ENCODE measurements at places on chromosomes 7 and 10.

- peak; percentile 54 for DNase-seq
Measured at GRCh38 chr10:88582806-88583583, at the start of gene RNLS. TSS of gene RNLS (minus strand) at chr10:88583318.

GRCh38 chr7:136728945-136729344 lies 139.5 kb upstream of the CHRM2 start:
- DNase-seq = no peak

DNA sequence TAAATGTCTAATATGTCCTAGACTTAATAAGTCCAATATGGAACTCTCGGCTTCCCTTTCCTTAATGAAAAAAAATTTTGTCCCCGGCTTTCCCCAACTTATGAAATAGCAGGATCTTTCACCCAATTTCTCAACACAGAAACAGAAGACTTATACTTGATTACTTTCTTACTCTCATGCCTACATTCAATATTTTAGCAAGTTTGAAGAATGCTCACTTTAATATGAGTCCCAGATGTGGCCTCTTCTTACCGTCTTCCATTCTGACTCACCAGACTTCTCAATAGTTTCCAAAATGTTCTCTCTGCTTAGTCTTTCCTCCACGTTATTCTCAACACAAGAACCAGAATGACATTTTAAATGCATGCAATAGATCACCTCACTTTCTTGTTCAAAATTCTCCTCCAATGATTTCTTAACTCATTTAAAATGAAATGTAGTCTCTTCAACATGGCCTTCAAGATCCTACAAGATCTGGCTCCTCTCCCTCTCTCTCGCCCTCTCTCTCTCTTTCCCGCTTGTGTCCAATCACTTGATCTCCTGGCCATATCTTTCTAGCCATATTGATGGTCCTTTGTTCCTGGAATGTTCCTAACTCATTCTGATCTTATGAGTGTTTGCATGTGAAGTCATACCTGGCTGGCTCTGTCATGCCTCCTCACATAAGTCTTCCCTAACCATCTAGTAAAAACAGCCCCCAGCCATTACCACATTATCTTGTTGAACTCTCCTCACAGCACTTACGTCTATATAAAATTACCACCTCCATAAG lies 119.7 kb upstream of the FAM3C start:
- no peak for DNase-seq

GRCh38 chr7:47253650-47254080 lies 328.2 kb downstream of the TNS3 start:
- peak; percentile 23 for DNase-seq

DNA sequence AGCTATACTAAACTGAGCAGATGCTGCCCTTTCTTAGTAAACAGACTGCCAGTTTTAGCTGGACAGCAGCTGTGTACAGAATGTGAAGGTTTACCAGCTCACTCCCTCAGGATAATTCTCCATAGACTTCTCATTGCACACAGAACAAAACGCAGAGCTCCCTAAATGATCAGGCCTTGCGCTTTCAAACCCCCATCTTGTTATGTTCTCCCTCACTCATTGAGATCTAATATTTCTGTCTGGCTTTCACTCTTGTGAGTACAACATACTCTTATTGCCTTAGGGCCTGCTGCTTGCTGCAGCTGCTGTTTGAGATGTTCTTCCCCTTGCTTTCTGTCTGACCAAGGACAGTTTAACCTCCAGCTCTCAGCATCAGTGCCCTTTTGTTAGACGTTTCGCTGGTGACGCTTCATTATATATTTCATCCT lies 17.3 kb downstream of the VWDE start:
- DNase-seq = no peak

GRCh38 chr7:80600046-80600445 lies 38.4 kb upstream of the CD36 start:
- DNase-seq = no peak

GRCh38 chr10:113221756-113222168 lies 271.7 kb downstream of the TCF7L2 start:
- DNase-seq = no peak

GRCh38 chr10:125262409-125262808 lies 102.0 kb upstream of the CTBP2 start:
- DNase-seq = no peak

DNA sequence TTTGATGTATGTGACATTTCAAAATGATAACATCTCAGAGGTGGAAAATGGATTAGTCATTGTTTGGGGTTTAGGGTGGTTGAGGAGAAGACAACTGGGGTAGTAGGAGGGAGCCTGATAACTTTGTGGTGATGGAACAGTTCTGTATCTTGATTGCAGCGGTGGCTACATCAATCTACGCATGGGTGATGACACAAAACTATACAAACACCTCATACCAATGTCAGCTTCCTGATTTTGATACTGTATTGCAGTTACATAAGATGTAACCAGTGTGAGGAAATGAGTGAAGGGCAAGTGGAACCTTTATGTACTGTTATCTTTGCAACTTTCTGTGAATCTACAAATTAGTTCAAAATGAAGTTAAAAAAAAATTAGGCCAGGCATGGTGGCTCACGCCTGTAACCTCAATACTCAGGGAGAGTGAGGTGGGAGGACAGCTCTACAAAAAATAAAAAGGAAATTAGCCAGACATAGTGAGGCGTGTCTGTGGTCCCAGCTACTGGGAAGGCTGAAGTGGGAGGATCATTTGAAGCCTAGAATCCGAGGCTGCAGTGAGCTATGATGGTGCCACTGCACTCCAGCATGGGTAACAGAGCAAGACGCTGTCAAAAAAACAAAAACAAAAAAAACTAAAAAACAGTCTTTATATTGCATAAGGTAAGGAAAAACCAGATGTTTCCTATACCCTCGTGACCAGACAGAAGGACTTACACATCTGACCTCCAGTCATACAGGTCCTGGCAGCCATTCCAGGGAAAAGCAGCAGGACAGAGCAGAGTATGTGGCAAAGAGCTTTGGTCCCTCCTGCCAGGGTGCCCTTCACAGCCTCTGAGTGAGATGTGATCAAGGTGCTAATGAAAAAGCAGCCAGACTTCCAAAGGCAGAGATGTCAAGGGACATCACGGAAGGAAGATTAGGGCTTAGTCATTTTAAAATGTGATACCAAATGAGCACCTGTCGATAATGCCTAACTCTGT lies 50.8 kb downstream of the CYTH3 start:
- no peak for DNase-seq

DNA sequence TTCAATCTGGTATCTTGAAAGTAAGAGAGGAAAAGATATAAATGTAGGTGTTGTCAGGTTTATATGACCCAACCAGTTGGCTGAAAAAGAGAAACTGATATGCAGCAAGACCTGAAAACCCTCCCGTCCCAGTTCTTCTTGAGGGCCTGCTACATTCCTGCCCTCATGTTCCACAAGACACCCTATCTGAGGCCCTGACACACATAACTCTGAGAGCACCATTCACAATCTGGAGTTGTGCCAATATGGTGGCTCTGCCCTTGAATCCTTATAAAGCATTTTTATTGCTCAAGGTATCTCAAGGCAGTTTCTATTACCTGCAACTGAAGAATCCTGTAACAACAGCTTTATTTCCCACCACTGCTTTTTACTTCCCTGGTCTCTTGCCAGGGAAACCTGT lies 17.0 kb downstream of the XPNPEP1 start:
- DNase-seq = no peak

GRCh38 chr7:7266257-7266881 lies 84.0 kb downstream of the C1GALT1 start:
- DNase-seq = no peak

GRCh38 chr7:94069162-94069739 lies 65.1 kb upstream of the BET1 start:
- DNase-seq = no peak

GRCh38 chr10:79070606-79071395 lies 2.0 kb downstream of the ZMIZ1 start:
- peak; percentile 60 for DNase-seq

DNA sequence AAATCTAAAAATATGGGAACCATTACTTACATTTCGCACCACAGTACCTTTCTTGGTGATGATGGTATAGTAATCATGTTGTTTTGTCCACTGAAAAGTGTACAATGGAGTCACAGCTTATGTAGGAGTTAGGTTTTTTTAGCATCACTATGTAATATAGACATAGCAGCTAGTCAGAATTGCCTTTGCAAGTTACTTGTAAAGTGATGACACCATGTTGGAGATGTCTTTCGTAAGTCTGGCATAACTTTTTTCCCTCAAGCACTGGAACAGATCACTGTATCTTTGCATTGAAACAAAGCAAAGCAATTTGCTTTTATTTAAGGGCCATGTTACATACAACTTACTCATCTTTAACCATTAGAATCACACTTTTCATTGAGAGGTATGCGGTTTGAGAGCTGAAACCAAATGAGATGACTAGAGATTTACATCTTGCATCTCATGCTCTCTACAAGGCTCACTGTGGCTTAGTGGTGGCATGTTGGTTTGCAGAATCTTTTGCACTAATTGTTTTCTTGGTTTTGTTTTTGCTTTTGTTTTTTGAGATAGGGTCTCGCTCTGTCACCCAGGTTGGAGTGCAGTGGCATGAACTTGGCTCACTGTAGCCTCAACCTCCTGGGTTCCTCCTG lies 18.3 kb downstream of the UBN2 start:
- DNase-seq = no peak

DNA sequence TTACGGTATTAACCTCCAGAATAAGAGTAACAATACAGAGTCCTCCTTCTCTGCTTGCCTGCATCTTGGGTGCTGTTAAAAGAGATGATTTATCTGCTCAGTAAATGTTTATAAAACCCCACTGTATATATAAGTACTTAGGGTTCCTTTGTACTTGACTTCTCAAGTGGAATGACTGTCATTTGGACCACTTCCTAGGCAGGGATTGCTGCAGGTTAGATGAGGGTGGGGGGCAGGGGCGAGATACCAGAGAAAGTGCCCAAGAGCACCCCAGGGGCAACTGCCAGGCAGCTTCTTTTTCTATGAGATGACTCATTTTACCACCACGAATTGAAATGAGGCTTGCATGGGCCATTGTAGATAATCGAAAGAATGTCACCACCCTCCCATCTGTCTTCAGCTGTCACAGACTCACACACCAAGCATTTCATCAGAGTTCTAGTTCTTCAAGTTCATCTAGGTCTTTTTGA lies 421.9 kb upstream of the GALNT17 start:
- DNase-seq = no peak

GRCh38 chr10:30490289-30491000 lies 56.5 kb downstream of the MAP3K8 start:
- DNase-seq = no peak

DNA sequence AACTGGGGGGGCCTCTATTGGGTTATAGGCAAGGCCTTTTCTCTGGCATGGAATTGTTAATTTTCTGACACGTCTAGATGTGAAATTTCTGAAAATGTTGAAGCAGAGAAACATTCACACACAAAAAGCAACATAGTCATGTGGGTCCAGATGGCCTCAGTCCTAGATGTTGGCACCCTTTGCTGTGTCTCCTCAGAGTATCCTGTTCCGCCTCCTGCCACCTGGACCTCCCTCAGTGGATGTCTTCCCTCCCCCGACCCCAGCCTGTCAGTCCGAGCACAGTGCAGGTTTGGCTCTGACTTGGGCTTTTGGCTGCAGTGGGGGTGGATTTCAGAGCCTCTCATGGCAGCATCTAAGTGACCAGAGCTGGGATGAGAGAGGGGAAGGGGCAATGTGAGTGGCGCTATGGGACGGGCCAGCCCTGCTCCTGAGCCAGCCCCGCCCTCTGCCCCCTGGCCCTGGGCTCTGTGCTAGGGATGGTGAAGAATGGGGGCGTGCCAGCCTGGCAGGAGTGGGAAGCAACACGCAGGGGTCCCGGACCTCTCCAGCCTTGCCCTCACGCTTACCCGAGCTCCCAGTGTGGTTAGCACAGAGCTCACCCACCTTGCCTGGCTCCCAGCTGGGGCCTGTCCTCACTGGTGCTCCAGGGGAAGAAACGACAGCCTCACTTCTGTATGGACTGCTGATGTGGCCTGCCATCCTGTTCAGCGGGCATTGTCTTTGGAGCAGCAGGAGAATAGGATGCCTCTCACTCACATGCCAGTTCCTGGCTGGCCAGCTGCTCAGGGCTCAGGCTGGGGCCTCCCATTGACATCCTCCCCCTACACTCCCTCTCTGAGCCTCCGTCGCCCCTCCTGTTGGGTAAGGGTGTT lies 6.2 kb downstream of the ATP6V0E2 start:
- no peak for DNase-seq

- DNase-seq = peak; percentile 27
Measured at GRCh38 chr10:60434418-60435046, 44.9 kb upstream of the ANK3 start.

DNA sequence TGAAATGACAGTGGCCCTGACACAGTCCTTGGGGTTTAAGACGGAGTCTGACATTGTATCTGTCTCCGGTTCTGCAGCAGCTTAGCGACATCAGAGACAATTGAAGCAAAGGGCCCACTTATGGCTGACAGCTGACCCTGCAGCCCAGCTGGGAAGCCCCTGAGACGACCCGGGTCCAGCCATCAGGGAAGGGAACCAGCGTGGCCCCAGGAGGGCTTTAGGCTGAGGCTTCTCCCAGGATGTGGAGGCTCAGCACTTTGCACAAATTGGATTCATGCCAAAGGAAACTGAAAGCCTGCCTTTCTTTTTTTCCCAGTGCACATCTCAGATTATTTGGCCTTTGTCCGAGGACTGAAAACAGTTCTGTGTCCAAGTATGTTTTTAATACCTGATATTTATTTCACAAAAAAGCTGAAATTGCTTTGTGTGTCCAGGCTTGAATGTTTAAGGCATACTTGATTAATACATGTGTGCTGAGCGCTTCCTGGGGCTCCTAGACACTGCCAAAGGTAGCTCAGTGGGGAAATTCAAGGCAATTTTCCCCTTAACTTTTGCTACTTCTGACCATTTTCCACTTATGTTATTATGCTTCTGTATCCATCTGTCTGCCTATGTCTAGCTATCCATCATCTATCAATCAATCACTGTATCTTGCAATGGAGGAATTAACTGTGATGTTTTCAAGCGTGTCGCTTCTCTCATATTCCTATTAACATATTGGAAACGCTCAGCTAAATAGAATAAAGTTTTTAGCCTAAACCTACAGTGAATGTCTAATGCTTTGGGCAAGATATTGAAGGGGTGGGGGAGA lies 34.8 kb downstream of the KLF6 start:
- DNase-seq = no peak
